ENCODE measurements at places on chromosomes 2 and 18.

DNA sequence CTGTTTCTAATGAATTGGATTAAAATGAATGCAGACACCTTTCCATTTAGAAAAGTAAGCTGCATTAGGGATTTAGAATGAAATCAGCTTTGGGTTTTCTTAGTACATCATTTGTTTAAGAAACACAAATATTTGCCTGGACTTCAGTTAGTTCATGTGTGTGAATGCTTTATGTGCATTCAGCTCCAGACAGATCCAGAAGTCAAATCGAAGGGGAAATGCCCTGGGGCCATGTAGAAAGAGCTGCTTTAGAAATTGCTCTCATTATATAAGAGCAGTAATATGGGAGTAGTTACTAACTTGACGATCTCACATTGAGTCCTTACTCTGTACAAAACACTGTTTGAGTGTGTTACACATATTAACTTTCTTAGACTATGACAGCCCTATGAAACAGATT is 88.0 kb upstream of the TTC39C start:
- no peak for DNase-seq

GRCh38 chr18:49487711-49488310 is 777 bp upstream of the C18orf32 start:
- no peak for DNase-seq

GRCh38 chr2:207483477-207483876 is 46.3 kb upstream of the CREB1 start:
- DNase-seq, result no peak

- no peak for DNase-seq
Observed at GRCh38 chr18:11669948-11670275, 19.2 kb upstream of the GNAL start.

- no peak for DNase-seq
Observed at GRCh38 chr2:175048275-175048674, 43.1 kb upstream of the CHN1 start.

DNA sequence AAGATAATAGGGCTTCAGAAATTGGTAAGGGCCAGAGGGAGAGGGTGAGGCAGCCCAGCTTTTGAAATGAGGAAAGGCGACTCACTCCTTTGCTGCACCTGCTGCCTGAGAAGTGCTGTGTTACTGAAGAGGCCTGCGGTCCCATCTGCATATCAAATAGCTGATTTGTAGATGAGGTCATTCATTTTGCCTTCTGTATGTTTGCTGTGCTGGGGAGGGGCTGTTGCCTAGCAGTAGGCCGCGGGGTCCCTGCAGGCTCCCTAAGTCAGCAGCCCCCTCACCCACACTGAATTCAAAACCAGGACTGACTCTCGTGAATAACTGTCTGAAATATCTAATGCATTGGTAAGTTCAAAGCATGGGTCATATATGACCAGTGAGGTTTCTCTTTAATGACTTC is 377.2 kb downstream of the SOX11 start:
- DNase-seq, result no peak
